ENCODE measurements at places on chromosomes 3 and 15.

DNA sequence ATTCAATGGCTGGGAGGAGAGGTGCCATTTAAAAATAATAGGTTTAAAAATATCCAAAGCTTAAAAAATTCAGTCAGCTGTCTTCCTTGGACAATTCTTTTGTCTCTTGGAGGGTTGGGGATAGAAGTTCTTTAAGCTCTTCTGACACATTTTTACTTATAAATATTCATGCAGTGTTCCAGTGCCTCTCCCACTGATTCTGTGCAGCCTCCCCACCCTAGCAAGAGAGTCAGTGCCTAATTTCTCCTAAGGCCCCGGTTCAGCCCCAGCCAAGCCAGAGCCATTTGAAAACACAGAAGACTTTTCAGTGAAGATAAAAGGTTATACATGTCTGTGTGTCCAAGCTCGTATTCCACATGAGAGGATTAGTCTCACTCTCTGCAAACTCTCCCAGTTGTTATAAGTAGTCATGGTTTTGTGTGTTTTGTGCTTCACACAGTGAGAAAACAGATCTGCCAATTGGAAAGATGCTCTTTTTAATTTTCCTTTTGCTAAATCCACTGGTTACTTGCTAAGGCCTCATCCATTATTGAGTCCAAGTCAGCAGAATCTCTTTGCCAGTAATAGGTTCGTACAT lies 141.3 kb downstream of the CD47 start:
- no peak for DNase-seq

DNA sequence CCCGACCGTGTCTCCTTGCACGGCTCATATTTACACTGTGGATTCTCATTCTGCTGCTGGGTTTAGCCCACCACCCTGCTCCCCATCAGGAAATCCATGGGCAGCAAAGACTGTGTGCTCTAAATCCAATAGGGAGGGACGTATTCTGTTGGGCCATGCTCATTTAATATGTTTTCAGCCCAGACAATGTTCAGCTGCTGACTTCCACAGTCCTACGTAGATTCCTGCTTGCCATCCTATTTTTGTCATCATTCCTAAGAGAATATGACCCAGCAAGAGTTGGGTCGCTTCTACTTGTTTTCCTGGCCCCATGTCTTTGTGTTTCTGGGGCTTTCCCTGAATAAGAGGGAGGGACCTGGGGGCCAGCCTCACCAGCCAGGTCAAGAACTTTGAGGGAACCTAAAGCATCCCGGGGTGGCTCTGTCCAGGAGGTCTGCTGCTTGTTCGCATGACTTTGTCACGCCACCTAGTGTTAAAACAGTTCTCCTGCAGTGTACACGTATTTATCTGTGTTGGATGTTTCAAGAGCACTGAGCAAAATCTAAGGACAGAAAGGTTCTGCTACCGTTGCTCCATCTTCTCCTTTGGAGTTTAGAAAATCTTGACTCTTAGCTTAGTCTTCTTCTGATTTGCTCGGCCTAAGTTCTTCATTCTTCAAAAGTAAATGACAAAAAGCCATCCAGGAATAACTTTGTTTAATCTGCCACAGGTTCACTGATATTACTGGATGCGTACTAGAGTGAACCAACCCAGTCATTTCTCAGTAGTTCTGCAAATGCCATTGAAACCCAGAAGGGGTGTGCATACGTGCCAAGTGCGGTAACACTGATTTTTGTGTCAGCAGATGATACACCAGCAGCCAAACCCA lies 79.8 kb upstream of the NR2E3 start:
- peak; percentile 2 for DNase-seq

DNA sequence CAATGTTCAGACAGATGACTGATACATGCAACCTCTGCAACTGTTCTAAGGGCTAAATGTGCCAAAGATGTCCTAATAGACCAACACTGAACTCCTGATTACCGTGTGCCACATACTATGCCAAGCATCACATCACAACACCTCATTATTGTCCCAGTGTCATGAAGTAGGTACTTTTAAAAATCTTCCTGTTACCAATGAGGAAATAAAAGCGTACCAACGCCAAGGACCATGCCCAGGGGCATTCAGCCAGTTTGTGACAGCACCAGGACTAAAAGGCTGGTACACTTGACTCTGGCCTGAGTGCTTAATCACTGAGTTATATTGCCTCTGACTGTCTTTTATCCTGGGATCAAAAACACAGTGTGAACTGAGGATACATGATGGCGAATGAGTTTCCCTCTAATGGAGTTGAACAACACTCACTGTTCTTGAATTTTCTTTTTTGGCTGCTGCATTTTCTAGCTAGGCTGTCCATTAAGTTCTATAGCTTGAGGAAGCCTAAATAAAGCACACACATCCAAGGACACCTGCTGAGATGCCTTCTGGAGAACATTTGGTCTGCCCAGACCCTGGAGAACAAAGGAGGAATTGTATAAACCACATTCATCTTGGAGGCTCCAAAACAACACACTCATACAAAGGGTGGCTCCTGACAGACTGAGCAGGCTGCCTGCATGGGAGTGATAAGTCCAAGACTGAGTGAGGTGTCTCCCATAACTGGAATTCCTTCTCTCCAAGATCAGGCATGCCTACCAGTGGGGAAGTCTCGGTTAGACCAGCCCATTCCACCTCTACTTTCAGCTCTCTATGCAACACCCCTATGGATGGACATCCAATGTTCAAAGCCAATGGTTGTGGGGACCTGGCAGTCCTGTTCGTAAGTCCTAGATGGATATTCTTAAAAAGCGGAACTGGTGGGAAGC lies 126.7 kb upstream of the PRICKLE2 start:
- DNase-seq, result no peak

GRCh38 chr15:74906067-74906449 lies 593 bp downstream of the FAM219B start:
- DNase-seq, result no peak

DNA sequence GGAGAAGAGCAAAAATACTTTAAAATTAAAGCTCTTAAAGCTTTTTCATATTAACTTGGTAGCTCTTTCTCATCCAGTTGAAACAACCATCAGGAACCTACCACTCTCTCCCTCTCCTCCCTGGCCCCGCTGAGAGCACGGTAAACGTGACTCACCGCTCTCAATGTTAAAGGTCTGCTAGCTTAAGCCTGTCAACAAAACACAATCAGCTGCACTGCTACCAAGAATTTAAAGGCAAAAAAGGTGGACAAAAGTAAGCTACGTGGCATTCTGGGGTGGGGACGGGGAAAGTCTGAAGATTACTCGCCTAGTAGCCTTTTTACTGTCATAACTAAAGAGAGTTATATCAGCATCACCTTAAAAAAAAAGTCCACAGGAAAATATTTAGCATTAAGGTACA lies 8.4 kb upstream of the GP5 start:
- no peak for DNase-seq
